DND-41 (cell line): ENCODE measurements at places on chromosomes 3 and 15.

GRCh38 chr3:69203631-69204314 is 81.4 kb upstream of the LMOD3 start:
- no peak for DNase-seq
- no peaks in the 10 kb centered on the region for H3K27me3 ChIP-seq

DNA sequence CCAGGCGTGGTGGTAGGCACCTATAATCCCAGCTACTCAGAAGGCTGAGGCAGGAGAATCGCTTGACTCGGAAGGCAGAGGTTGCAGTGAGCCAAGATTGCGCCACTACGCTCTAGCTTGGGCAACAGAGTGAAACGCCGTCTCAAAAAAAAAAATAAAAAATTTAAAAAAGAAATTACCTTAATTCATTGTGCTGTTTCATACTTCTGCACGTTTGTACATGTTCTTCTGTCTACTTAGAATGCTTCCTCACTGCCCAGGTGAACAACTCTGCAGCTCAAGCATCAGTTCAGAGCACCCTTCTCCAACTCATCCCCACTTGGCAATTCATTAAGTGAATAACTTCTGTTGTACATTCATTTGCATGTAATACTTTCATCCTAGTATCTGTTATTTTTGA is 14.0 kb downstream of the CAPN7 start:
- peaks cover 90% of the 10 kb centered on the region for H3K36me3 ChIP-seq
- no peak overlapping the region for H3K27ac ChIP-seq
- no peaks in the 10 kb centered on the region for H3K27me3 ChIP-seq
- no peak for DNase-seq

DNA sequence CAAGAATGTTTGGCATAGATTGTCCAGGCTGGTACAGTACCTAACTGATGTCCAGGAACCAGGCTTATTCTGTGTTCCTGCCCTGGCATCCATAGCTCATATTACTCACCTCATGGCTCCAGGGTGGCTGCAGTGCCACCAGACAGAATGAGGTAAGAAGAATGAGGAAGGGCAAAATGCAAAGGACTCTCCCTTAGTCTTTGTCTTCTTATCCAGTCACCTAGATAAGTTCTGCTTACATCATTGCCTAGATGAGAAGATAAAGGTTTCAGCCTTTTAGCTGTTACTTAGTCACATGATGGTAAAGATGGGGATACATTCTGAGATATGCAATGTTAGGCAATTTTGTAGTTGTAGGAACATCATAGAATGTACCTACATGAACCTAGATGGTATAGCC is 45.8 kb downstream of the CHP1 start:
- H3K27ac ChIP-seq, result no peak overlapping the region
- no peak for DNase-seq
- H3K4me1 ChIP-seq, result no peaks in the 10 kb centered on the region
- peaks cover 17% of the 10 kb centered on the region for H3K36me3 ChIP-seq
- no peak overlapping the region for H3K4me3 ChIP-seq
- H3K27me3 ChIP-seq, result no peaks in the 10 kb centered on the region

- no peaks in the 10 kb centered on the region for H3K27me3 ChIP-seq
- H3K36me3 ChIP-seq, result no peaks in the 10 kb centered on the region
- no peak overlapping the region for H3K27ac ChIP-seq
Observed at GRCh38 chr3:45273681-45274515, 47.8 kb upstream of the TMEM158 start.

DNA sequence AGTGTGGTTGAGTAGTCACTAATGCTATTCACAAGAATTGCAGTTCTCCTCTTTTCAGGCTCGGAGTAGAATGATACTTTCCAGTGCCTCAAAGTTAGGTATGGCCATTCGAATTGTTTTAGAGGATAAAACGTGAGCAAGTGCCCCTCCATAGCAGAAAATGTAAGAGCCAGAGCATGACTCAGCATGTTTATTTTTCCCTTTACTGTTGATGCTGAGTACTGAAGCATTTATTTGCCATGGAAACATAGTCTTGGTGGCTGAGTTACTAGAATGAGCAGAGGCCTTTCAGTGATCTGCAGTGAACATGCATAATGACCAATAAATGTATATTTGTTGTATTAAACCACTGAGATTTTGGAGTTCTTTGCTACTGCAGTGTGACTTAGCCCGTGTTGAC is 540.6 kb downstream of the NLGN1 start:
- H3K4me1 ChIP-seq, result no peaks in the 10 kb centered on the region
- H3K27ac ChIP-seq, result no peak overlapping the region
- no peak overlapping the region for H3K4me3 ChIP-seq

GRCh38 chr3:64650096-64650622 is 37.6 kb downstream of the ADAMTS9 start:
- H3K27ac ChIP-seq, result no peak overlapping the region
- no peaks in the 10 kb centered on the region for H3K4me1 ChIP-seq
- no peak for DNase-seq
- H3K27me3 ChIP-seq, result no peaks in the 10 kb centered on the region

- H3K27ac ChIP-seq, result peak overlapping the region; percentile 10; the same call in 1 of the 2 replicates
- no peak for DNase-seq
- H3K4me3 ChIP-seq, result no peak overlapping the region
- H3K36me3 ChIP-seq, result peaks cover 42% of the 10 kb centered on the region
- H3K27me3 ChIP-seq, result no peaks in the 10 kb centered on the region
- H3K4me1 ChIP-seq, result peaks cover 46% of the 10 kb centered on the region
Observed at GRCh38 chr15:64501396-64501715, 41.0 kb downstream of the ZNF609 start.

DNA sequence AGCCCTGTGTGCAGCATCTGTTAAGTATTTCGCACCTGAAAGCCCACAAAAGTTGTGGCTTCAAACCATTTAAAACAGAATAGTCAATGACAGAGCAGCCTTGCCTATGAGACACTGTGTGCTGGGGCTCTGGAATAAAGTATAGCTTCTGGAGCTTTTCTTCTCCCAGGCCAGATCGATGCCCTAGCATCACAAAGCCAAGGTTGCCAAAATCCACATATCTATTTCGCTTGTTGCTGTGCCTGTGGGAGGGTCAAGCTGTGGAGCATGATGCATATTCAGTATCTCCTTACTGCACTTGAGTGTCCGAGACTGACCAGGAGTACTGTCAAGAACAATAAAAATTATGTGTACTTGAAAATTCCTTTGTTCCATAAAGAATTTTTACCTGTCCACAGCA is 7.6 kb downstream of the PLOD2 start:
- no peak overlapping the region for H3K27ac ChIP-seq
- no peaks in the 10 kb centered on the region for H3K27me3 ChIP-seq
- no peak overlapping the region for H3K4me3 ChIP-seq
- no peaks in the 10 kb centered on the region for H3K36me3 ChIP-seq
- H3K4me1 ChIP-seq, result no peaks in the 10 kb centered on the region

DNA sequence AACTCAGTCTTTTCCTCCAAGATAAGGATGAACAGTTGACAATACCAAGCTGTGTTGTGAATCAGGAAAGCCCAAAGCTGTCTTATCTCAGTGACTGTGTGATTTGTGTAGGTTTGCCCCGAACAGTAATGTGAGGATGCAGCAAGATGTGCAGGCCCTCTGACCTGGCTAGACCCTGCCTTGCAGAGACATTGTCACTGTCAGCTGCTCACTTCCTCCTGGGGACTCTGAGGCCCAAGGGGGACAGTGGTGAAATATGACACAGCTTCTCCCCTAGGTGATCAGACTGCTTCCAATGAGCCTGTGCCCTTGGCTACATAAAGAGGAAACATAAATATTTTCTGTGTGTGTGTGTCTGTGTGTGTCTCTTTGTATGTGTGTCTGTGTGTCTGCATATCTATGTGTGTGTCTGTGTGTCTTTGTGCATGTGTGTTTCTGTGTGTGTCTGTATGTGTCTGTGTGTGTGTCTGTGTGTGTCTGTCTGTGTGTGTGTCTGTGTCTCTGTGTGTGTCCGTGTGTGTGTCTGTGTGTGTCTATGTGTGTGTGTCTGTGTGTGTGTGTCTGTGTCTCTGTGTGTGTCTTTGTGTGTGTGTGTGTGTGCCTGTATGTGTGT is 21.7 kb downstream of the LRRK1 start:
- no peaks in the 10 kb centered on the region for H3K27me3 ChIP-seq
- no peak overlapping the region for H3K4me3 ChIP-seq
- no peak overlapping the region for H3K27ac ChIP-seq
- no peak for DNase-seq
- H3K4me1 ChIP-seq, result no peaks in the 10 kb centered on the region

DNA sequence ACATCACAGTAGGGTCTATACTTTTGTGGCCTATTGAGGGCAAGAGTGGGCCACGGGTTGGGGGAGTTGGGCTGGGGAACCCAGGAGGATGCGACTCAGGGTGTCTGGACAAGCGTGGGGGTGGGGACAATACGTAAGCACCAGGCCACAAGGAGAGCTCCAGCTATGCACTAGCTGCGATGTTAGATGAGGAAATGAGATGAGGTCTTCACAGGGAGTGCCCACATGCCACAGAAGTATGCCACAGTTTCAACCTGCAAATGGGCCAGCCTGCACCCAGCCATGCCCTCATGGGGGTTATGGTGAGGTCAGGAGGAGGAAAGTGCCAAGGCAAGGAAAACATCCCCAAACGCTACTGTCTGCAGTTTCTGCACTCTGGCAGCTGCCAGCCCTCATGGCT is 30.5 kb downstream of the CACNA2D2 start:
- peaks cover 4% of the 10 kb centered on the region for H3K27me3 ChIP-seq
- no peak for DNase-seq
- no peak overlapping the region for H3K27ac ChIP-seq

DNA sequence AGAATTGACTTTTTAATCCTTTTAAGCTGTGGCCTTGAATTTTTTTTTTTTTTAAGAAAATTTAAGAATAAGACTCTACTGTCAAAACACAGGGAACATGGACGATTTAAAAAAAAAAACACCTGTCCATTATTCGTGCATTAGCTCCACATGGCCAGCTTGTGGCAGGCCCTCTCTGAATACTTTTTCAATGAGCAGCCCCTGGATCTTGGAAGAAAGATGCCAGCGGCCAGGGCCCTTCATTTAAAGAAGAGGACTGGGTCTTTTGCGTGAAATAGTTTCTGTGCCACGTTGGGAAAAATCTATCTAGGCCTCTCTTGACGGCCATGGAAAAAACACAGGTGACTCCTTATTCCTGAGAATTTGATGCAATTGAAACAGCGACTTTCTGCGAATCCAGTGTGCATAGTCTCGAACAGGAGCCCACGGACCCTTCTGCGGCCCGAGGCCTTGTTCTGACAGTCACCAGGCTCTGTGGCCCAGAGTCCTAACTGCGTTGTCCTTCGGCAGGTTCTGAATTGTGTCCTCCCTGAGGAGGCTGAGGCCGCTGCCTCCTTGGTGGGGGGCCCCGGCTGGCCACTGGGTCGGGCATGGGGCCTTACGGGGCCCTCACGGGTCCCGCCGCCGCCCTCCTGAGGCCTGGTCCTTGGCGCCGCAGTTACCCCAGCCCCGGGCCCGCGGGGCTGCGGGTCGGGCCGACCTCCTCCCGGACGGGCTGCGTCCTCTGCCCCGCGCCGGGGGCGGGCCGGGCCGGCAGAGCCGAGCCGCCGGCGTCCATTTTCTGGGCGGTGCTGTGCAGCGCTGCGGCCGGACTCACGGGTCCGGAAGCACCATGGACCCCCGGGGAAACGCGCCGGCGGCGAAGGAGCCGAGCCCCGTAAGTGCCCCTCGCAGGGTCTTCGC is 33.5 kb downstream of the ZBTB38 start:
- DNase-seq, result no peak
- H3K27me3 ChIP-seq, result no peaks in the 10 kb centered on the region
- no peak overlapping the region for H3K4me3 ChIP-seq
- no peaks in the 10 kb centered on the region for H3K36me3 ChIP-seq

GRCh38 chr3:142849148-142849547 is 39.7 kb downstream of the PCOLCE2 start:
- no peak overlapping the region for H3K4me3 ChIP-seq
- peaks cover 13% of the 10 kb centered on the region for H3K27me3 ChIP-seq
- H3K27ac ChIP-seq, result no peak overlapping the region
- H3K4me1 ChIP-seq, result no peaks in the 10 kb centered on the region
- DNase-seq, result no peak

DNA sequence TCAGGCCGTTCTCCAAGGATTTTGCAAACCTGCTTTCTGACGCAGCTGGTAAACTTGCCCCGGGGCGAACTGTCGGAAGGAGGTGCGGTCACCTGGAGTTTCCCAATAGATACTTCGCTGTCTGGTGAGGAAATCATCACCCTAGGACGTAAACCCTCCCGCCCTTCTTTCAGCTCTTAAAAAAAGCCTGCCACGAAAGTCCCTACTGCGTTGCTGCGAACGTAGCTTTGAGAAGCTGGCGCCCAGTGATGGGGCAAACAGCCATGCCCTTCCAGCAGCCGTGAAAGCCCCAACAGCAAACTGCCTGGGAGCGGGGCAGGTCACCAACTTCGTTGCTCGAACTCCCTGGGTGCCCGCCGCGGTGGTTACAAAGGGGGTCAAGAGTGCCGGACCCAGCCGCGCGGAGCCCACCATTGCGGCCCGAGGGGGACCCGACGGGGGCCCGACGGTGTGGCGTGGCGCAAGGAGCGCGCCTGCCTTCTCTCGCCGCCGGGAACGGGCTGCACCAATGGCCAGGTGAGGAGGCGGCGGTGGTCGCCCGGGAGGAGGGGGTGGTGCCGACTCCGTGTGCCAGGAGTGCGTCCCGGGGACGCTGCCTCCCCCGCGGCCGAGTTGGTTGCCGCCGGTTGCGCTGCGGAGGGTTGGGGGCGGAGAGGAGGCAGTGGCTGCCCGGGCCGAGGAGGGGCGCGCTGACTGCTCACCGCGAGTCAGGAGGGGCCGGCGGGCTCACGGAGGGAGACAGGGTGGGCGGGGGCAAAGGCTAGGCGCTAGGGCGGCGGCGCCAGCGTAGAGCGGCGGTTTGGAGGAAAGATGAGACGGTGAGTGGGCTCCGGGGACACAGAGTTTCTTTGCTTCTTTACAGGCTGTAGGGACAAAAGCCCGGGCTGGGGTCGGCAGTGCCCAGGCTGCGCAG is at the start of gene PHLDB2:
Gene PHLDB2, plus strand, starts transcription at position 205 of the 913 bp plus-strand sequence. CDS start 24,813 bp downstream, outside the sequence.
- DNase-seq, result peak; percentile 84
- peak within 1 kb of the TSS; percentile 61 for H3K4me3 ChIP-seq
- peaks cover 33% of the 10 kb centered on the region for H3K27me3 ChIP-seq
- H3K27ac ChIP-seq, result peak within 1 kb of the TSS; percentile 9; the same call in 1 of the 2 replicates
- no peaks in the 10 kb centered on the region for H3K36me3 ChIP-seq

- H3K27ac ChIP-seq, result no peak overlapping the region
- H3K4me3 ChIP-seq, result no peak overlapping the region
- DNase-seq, result no peak
- H3K36me3 ChIP-seq, result no peaks in the 10 kb centered on the region
- no peaks in the 10 kb centered on the region for H3K4me1 ChIP-seq
- peaks cover 18% of the 10 kb centered on the region for H3K27me3 ChIP-seq
Observed at GRCh38 chr3:187400756-187401155, 32.6 kb downstream of the RTP4 start.

- H3K4me3 ChIP-seq, result no peak overlapping the region
- no peaks in the 10 kb centered on the region for H3K36me3 ChIP-seq
- H3K27me3 ChIP-seq, result no peaks in the 10 kb centered on the region
- no peak for DNase-seq
- H3K4me1 ChIP-seq, result no peaks in the 10 kb centered on the region
Observed at GRCh38 chr15:66833803-66834202, 131.8 kb downstream of the SMAD6 start.
